ENCODE measurements at places on chromosomes 4 and X.

GRCh38 chr4:121307445-121308327 is 73.1 kb downstream of the QRFPR start:
- peak; percentile 42 for DNase-seq

- no peak for DNase-seq
Observed at GRCh38 chrX:25204182-25204581, 188.4 kb upstream of the ARX start.

- DNase-seq = no peak
Observed at GRCh38 chr4:74042681-74043080, 4.2 kb upstream of the CXCL3 start.

- DNase-seq = no peak
Observed at GRCh38 chr4:18882468-18882867, 860.9 kb upstream of the LCORL start.

GRCh38 chrX:134810211-134810610 is 151.9 kb upstream of the PLAC1 start:
- DNase-seq = no peak

DNA sequence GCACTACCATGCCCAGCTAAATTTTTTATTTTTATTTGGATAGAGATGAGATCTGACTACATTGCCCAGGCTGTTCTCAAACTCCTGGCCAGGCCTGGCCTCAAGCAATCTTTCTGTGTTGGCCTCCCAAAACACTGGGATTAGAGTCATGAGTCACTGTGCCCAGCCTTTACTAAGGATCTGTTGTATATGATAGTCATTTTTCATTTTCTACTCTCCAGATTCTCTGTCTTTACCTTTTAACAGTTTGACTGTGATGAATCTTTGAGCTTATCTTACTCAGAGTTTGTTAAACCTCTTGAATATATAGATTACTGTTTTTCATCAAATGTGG is 161.8 kb downstream of the FNIP2 start:
- DNase-seq = no peak

GRCh38 chrX:115679460-115679859 is 118.5 kb downstream of the PLS3 start:
- DNase-seq = no peak
